ENCODE measurements at places on chromosomes 13 and 19.

DNA sequence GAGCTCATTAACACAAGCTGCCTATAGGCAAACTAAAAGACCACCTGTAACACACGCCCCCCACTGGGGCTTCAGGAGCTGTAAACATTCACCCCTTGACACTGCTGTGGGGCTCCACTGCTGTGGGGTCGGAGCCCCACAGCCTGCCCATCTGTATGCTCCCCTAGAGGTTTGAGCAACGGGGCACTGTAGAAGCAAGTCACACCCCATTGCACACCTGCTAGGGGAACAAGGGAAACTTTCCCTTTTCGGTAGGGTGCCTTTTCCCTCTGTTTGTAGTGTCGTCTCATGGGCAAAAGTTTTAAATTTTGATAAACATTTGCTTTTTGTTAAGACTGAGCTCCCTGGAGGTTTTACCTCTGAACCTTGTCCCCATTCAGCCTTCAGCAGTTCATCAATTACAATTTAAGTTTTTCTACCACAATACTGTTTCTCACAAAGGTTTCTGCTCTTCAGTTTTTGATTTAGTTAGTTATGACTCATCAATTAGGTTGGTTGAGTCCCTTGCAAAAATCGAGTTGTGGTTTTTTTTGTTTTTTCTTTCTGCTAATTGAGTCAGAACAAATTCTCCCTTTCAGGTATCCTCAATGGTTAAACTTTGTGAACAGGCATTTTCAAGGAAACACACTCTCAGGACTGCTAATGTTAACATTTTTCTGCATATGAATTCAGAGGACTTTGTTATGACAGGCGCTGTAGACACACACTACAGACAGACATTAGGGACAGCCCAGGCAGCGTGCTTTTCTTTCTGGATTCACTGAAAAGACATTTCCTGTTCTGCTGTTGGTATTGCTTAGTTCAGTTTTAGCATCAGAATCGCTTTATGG is 35.1 kb downstream of the ZNF433 start:
- no peak for DNase-seq

DNA sequence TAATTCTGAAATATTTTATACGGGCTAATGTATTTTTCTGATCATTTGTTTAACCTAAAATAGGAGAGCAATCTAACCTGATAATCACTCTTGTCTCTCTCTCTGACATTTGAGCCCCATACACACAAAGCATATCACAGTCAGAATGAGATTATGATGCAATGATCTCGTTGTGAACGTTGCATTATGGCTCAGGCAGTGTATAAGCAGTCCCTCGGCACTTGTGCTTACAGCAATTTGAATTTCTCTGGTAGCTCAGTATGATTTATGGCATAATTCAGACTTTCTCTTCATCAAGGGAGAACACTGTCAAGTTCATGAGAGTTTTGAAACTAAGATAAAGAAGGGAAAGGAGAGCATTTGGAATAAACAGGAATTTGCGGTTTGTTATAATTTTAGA is 256.1 kb downstream of the DACH1 start:
- DNase-seq = no peak

DNA sequence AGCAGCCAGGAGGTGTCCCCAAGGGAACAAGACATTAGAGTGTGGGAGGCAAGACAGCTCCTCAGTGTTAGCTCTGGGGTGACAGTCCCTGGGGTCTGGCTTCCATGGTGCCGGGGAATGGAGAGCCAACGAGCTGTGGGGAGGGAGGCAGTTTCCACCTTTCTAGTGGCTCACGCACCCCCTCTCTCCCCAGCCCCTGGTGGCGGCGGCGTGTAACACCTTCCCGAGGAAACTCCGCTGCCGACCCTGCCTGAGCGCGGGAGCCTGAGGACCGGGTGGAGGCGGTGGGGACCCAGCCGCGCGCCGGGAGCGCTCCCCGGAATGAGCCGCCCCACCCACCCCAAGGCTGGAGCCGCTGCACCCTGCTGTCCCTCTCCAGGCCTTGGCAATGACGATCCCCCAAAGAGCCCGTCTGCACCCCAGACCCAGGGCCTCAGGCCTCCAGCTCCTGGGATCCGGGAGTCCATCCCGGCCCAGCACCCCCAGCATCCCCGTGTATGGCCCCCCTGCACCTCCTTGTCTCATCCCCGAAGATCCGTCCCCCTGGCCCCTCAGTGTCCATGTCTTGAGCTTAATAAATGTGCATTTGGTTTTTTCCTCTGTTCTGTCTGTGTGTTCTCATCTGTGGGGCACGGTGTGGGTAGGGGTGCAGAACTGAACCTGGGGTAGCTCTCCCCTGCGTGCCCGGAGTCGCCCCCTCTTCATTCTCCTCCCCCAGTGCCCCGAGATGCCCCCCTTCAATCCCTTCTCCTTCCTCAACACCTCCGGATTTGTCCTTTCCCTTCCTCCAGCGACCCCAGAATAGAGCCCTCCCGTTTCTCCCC is 622 bp upstream of the FXYD5 start:
- DNase-seq = peak; percentile 65

GRCh38 chr13:96492766-96493165 is 402.9 kb downstream of the HS6ST3 start:
- no peak for DNase-seq

DNA sequence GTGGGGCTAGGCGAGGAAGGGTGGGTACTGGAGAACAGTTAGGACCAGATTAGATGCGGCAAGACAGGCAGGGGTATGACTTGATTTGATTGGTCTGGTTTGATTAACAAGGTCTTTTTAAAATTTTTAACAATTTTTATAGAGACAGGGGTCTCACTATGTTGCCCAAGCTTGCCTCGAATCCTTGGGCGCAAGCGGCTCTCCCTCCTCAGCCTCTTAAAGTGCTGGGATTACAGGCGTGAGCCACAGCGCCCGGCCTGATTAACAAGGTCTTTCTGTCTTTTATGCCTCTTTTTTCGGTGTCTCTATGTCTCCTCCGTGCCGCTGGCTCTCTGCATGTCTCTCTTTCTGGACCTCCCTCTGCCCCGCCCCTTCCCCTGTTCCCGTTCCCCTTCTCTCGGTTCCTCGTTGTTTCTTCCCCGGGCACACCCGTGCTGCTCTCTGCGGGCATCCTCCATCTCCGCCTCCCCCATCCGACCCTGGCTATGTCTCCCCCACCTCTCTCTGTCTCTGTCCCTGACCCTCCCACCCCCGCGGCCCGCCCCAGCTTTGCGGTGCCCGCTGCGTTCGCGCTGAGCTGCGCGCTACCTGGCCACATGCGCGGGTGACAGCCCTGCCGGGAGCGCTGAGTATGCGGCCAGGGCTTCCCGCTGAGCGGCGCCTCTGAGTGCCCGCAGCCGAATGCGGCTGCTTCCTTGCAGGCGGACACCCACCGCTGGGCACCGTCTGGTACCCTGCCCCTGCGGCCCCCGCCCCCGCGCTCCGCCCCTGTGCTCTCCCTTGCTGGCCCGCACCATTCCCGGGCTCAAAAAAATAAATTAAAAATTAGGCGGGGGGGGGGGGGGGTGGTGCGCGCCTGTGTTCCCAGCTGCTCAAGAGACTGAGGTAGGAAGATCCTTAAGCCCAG is 8.1 kb upstream of the SDHAF1 start:
- DNase-seq = no peak

- no peak for DNase-seq
Measured at GRCh38 chr13:35916146-35916545, 215.0 kb downstream of the DCLK1 start.

GRCh38 chr19:15234431-15235130 is 2.3 kb upstream of the EPHX3 start:
- no peak for DNase-seq

DNA sequence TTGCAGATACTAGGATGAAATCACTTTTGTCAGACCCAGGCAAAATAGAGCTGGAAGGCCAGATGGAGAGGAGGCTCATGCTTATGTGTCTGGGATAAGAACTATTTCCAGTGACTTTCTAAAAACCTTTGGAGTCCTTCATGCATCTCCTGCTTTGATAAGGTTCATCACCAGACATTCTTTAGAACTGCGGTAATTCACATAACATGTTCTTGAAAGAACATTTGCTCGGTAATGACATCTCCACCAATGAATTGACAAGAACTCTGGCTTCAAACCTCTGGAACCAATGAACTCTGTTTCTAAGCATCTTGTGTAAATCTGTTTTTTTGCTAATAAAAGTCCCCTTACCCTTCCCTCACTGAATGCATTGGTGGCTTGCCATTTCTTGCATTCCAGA is 112.0 kb upstream of the KL start:
- no peak for DNase-seq

DNA sequence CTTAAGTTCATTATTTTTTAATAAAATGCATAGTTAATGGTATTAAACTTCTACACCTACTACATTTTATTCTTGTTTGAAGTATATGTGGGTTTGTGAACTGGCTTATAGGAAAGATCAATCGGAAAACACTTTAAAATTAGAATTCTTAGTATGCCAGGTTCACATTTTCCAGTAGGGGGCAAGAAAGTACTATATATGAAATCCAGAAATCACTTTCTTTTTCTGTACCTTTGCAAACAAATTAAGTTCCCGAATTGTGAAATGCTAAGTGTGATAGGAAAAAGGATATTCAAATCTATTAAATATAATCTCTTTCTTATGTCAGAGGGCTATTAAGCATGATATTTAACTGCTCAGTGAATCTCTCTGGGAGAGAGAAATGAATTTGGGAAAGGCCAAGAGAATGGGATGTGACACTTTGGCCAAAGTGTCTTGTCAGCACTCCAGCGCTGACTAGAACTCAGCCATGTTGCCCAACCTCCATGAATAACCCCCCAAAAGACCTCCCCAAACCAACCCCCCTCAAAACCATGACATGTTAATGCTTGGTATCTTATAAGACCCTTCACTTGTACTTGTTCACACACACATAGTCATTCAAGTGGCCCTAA is 122.6 kb upstream of the SLC10A2 start:
- no peak for DNase-seq

DNA sequence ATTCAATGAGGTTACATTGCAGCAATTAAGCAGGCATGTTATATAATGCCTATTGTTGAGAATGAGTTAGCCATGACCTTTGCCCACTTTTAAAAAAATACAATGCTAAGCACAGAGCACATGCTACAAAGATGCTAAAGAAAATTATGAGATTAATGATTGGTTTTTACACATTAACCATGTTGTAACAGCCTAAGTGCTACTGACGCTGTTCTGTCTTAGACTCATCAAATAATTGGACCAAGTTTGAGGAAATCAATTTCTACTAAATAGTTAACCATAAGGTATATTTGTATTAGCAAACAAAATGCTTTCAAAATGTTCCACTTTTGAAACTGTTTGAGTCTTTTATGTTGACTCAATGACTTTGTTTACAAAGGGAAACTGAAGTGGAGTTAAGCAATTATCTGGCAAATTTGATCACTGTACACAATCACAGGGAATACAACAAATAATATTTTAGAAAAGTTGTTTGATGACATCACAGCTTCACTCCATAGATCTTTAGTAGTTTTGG is 14.3 kb downstream of the MIR17HG start:
- no peak for DNase-seq

GRCh38 chr13:46058268-46058667 is 5.7 kb upstream of the ZC3H13 start:
- no peak for DNase-seq

GRCh38 chr19:13017306-13018034 is 22.2 kb downstream of the NFIX start:
- DNase-seq = no peak

DNA sequence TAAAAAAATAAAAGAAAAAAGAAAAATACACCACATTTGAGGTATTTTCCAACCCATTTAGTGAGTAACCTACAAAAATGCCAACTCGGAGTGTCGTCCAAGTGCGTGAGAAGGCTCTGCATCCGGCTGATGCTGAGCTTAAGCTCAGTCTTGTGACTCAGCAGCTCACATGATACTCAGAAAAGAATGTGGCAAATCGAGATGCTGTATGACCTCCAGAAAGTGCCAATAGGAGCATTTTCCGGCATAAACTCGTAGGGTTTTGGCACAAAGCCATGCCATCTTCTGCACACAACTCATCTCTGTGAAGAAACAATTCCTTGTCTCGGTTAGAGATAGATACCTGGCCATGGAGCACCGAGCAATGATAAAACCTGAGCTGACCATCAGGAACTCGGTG is 58.5 kb downstream of the TRPM4 start:
- no peak for DNase-seq

GRCh38 chr19:29577649-29577963 is 28.5 kb upstream of the POP4 start:
- DNase-seq = no peak

DNA sequence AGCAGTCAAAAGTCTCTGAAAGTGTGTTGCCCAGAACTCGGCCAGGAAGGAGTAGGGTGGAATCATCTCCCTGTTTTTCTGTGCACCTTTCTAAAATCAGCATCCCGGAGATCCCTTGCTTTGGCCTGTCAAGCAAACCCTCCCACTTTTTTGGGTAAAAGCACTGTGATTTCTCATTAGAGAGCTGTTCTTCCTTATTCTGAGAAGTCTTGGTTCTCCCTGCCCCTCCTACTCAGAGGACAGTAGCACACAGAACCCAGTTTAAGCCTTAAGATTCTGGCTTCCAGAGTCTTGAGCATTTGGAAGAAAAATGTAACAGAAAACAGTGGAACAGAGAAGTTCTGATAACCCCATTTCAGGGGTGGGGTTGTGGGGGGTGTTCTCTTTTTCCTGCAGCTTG is 52.6 kb upstream of the KATNAL1 start:
- DNase-seq = no peak

Data from activated CD4-positive, CD25-positive, alpha-beta regulatory T cell (primary cell).